Activated CD4-positive, alpha-beta memory T cell treated with anti-CD3 and anti-CD28 coated beads for 36 hours (primary cell): ENCODE measurements at places on chromosomes 6 and 20.

DNA sequence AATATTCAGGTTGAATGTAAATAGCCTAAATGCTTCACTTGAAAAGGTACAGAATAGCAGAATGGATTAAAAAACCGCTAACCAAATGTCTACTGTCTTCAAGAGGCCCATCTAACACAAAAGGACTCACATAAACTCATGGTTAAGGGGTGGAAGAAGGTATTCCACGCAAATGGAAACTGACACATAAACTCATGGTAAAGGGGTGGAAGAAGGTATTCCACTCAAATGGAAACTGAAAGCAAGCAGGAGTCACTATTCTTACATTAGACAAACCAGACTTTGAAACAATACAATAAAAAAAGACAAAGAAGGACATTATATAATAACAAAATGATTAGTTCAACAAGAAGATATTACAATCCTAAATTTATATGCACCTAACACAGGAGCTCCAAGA, 38.3 kb upstream of the PKIB start:
- no peak for DNase-seq

DNA sequence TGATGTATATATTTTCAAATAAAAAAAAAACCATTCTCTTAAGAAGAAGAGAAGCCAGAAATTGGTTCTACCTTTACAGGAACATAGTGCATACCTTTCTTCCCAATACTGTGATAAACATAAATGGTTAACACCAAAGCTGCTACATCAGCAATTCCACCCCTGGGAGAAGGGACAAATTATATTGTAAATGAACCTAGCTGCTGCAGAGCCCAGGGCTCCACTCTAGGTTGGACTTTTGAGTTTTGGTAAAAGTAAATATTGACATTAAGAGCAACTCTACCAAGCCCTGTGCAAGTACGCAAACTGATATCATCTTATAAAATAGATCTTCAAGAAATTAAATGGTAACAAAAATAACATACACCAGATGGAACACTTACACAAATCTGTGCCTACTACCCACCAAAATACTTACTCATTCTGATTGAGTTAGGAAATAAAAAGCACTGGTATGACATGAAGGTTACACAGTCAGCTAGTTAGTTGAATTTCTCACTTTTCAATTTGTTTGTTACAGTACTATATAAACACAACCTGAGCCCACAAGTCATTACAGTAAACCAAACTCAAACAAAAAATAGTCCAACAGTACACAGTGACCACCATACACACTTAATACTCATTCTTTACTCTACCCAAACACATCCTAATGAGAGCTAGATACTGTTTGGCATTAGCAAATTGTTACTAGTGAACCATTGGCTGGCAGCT, 223.3 kb upstream of the HEY2 start:
- no peak for DNase-seq

- no peak for DNase-seq
Observed at GRCh38 chr6:144729502-144729901, 444.4 kb downstream of the UTRN start.

GRCh38 chr6:135021310-135022049, 33.1 kb downstream of the HBS1L start:
- no peak for DNase-seq
